Activated CD4-positive, alpha-beta memory T cell treated with anti-CD3 and anti-CD28 coated beads for 36 hours (primary cell): ENCODE measurements at places on chromosomes 13 and 19.
A peak's percentile ranks its signal among the peaks of the same experiment; 100 is the strongest.

- DNase-seq: no peak
These were observed 110.3 kb downstream of the KDM4B start for GRCh38 chr19:5079071-5079774.

GRCh38 chr19:4061178-4061682 is 5.5 kb downstream of the ZBTB7A start:
- peak; percentile 54 for DNase-seq

- DNase-seq: peak; percentile 70
These were observed 47.4 kb downstream of the ZFP14 start for GRCh38 chr19:36331353-36332228.

DNA sequence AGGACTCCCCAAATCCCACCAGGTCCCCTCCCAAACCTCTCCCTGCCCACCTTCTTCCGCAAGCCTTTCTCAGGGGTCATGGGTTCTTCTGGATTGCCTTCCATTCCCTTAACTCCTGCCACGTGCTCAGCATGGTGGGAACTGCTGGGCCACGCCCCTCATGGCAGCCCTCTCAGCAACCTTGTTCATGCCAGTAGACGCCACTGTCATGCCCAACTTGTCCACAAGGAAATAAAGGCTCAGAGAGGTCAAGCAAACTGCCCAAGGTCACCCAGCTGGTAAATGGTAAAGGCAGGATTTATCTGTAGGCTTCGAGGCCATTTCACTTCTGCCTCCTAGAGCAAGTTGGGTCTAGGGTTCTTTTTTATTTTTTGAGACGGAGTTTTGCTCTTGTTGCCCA is 10.9 kb downstream of the PRAM1 start:
- no peak for DNase-seq

GRCh38 chr13:72792640-72793039 is 10.7 kb downstream of the PIBF1 start:
- DNase-seq: no peak

GRCh38 chr13:96112936-96113335 is 23.0 kb downstream of the HS6ST3 start:
- DNase-seq: no peak

GRCh38 chr13:30882026-30882850 is 23.8 kb upstream of the MEDAG start:
- DNase-seq: no peak
